ENCODE measurements at places on chromosomes 13 and 19.

DNA sequence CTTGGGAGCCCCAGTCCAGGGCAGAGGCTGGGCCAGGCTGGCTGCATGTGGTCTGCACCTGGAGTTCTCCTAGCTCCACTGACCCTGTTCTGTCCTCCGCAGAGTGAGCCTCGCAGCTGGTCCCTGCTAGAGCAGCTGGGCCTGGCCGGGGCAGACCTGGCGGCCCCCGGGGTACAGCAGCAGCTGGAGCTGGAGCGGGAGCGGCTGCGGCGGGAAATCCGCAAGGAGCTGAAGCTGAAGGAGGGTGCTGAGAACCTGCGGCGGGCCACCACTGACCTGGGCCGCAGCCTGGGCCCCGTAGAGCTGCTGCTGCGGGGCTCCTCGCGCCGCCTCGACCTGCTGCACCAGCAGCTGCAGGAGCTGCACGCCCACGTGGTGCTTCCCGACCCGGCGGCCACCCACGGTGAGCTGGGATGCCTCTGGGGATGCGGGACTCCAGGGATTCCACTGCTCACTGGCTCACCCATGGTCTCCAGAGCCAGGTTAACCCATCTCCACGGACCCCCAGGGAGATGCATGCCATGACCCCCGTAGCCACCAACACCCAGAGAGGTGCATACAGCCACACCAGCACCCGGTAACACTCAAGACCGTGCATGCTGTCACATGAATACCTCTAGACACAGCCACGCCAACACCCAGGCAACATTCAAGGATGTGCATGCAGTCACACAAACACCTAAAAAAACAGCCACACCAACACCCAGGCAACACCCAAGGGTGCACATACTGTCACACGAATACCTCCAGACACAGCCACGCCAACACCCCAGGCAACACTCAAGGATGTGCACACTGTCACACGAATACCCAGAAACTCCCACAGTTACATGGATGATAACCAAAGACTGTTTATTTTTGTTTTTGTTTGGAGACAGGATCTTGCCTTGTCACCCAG lies 8.2 kb downstream of the PKN1 start:
- no peak for DNase-seq

- no peak for DNase-seq
Measured at GRCh38 chr13:76131551-76131950, 495.4 kb downstream of the LMO7 start.

- no peak for DNase-seq
Measured at GRCh38 chr19:40807147-40808020, 8.4 kb downstream of the EGLN2 start.

- DNase-seq: no peak
Measured at GRCh38 chr19:30317403-30317802, 54.8 kb upstream of the ZNF536 start.

DNA sequence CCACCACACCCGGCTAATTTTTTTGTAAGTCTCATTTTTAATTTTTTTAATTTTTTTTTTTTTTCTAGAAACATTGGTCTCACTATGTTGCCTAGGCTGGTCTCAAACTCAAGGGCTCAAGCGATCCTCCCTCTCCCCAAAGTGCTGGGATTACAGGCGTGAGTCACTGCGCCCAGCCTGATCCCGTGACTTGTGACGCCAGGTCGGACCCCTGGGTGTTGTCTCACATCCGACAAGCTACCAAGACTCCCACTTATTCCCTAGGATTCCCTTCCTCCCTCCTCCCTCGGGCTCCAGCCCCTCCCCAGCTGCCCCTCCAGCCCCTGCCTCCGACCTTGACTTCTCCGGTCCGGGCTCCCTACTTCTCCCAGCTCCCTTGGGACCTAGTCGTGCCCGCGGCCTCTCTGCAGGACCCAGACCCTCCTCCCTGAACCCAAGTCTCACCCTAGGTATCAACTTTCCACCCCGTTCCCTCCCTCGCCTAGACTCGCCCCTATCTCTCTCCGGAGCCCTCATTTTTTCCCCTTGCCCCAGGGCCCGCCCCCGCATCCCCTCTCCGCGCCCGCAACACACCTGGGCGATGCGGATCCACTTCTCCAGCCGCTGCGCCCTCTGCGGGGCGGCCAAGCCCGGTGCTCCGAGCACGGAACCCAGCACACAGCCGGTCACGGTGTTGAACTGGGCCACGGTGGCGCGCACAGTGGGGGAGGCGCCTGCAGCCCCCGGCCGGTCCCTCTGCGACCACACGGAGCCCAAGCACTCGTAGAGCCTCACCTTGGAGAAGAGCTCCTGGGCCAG lies 13.1 kb downstream of the RGL3 start:
- no peak for DNase-seq

GRCh38 chr13:86464193-86464592 lies 665.0 kb upstream of the SLITRK6 start:
- DNase-seq: no peak

DNA sequence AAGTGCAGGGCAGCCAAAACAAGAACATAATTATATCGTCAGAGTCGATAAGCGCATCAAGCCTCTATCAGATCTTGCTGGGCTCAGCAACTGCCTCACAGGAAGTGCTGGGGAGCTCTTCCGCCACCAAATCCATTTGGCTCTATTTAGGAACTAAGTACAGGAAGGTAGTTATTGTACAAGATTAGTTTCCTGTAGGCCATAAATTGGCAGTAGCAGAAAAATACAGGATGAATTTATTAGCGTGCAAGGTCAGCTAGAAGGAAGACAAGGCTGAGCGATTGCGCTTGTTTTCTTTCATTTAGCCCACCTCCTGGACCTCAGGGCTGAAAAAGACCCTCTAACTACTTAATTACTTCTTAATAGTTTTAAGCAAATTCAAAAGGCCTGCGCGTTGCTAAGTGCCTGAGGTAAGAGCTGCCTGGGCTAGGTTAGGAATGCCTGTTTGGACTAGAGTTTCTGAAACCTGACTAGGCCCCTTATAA lies 118.5 kb downstream of the IRS2 start:
- no peak for DNase-seq

DNA sequence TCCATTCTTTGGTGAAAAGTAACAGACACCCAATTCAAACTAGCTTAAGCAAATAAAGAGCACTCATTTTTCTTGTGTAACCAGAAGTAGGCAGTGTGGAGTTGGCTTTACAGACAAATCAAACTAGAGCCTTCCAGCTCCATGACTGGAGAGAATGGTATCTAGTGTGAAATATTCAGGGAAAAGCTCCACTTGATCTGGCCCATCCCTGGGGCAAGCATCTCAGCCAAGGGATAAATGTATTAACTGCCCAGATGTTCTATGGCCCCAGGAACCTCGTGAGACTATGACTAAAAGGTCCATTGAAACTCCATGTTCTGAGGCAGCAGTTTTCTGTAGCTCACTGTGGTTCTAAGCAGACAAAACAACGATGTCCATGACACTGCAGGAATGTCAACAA lies 49.9 kb downstream of the TBC1D4 start:
- DNase-seq: peak; percentile 37

DNA sequence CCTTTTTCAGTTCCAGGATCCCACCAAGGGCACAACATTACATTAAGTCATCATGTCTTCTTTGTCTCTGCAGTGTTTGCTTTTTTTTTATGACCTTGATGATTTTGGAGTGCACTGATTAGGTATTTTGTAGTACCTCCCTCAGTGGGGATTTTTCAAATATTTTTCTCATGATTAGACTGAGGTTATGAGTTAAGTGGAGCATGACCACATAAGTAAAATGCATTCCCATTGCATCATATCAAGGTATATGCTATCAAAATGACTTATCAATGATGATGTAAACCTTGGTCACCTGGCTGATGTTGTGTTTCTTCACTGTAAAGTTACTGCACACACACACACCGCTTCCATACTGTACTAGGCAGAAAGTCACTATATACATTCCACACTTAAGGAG lies 96.7 kb upstream of the TRPC4 start:
- DNase-seq: no peak

GRCh38 chr19:33812388-33813330 lies 16.0 kb downstream of the KCTD15 start:
- DNase-seq: no peak

GRCh38 chr13:38758277-38758676 lies 71.4 kb downstream of the FREM2 start:
- no peak for DNase-seq

- DNase-seq: no peak
Measured at GRCh38 chr13:45120967-45121831, 889 bp downstream of the GTF2F2 start.

DNA sequence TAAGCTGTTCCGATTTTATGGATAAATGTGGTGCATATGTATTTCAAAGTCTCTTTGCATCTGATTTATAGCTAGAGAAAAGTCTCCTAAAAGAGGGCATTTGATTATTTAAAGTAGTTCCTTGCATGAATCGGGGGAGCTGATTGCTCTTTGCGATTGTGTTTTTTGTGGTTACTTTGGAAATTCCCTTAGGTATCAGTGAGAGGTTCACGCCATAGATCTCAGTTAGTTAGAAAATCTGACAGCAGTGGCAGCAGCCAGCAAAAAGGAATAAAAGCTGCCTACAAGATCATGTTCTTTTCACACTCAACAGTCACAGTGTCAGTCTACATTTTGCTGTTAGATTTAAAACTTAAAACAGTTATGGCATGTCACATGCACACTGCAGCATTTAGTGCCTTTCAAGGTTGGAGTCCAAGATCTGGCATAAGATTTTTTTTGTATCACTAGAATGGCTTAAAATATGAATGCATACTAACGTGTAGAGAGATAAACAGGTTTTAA lies 436.5 kb upstream of the PCDH20 start:
- no peak for DNase-seq

- DNase-seq: no peak
Measured at GRCh38 chr19:1956868-1957492, 16.0 kb downstream of the CSNK1G2 start.

DNA sequence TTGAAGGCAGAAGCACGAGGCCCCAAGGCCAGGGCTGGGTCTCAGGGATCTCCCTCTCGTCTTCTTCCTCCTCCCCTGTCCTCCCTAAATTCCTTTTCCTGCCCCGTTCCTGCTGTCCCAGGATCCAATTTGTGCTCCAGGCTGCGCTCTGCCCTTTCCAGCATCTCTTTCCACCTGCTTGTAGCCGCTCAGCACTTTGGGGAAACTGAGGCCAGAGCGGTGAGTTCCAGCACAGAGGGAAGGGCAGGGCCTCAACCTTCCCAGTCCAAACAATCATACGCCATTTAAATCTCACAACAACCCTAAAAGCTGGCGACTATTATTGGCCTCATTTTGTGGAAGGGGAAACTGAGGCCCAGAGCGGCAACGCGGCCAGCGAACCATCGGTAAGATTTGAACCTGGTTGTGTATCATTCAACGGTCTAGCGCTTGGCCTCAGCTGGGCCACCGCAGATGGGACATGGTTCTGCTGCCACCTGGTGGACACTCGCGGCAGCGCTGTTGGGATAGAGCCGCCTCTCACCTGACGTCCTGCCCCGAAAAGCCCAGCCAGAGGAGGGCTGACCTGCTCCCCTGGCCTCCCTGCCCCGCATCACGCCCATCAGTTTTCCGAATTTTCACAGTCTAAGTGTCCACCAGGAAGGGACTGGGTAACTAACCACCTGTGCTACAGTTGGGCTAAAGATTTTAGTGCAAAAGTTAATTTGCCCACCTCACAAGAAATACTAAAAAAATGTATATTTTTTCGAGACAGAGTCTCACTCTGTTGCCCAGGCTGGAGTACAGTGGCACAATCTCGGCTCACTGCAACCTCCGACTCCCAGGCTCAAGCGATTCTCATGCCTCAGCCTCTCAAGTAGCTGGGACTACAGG lies 4.2 kb upstream of the RPL18A start:
- DNase-seq: peak; percentile 70

DNA sequence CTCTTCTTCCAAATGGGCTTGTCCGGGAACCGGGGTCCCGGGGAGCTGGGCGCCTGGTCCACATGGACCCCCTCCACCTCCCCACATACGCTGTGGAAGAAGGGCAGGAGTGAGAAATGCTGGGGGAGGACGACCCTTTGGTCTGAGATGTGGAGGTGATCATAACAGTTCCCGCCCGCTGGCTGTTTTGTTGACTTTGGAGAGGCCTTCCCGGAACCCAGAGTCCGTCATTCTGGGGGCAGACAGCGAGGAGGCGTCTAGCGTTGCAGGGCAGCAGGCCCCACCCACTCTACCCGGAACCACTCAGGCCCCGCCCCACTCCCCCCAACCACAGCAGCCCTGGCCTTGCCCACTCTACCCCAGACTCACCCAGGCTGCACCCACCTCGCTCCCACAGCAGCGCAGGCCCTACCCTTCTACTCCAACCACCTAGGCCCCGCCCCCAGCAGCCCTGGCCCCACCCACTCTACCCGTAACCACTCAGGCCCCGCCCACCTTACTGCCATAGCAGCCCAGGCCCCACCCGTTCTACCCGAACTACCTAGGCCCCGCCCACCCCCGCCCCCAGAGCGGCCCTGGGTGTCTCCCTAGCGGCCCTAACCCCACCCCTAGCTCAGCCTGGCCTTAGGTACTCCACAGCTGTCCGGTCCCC lies 7.1 kb downstream of the GPR108 start:
- DNase-seq: no peak

DNA sequence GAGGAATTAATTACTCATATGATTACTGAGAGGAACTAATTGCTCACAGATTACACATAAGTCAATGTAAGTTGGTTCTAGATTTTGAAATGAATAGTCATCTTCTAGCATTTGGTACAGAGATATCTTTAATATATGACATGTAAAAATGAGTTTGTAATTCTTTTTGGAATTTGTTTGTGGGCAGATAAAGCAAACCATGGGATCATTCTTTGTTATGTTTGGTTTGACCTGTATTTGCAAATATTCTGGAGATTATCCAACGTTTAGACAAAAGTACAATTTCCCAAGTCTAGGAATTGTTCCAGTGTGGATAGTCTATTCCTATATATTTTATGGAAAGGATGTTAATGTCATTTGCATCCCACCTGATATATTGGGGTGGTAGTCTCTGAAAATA lies 309.6 kb upstream of the EDNRB start:
- no peak for DNase-seq

GRCh38 chr13:24528816-24529398 lies 16.3 kb upstream of the PARP4 start:
- no peak for DNase-seq

- no peak for DNase-seq
Measured at GRCh38 chr13:102399791-102400674, 1.8 kb downstream of the FGF14 start.

- no peak for DNase-seq
Measured at GRCh38 chr13:71274923-71275608, 591.9 kb downstream of the DACH1 start.

DNA sequence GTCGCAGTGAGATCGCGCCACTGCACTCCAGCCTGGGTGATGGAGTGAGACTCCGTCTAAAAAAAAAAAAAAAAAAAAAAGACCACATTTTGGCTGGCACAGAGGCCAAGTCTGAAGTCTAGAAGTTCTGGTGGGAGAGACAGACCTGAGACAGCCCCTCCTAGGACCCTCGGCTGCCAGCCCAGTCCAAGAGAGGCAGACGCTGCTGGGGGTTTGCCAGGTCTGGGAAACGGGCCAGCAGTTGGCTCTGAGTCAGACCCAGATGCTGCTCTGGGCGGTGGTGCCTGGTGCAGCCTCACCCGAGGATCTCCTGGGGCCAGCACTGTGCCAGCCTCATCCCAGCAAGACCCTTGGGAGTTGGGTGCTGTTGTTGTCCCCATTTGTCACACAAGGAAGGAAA lies 5.8 kb downstream of the FCHO1 start:
- DNase-seq: peak; percentile 78

- no peak for DNase-seq
Measured at GRCh38 chr13:73096638-73097037, 37.8 kb downstream of the KLF5 start.

Measured in MG63 (cell line).